ENCODE measurements at places on chromosomes 13 and 19.

GRCh38 chr19:5949792-5950305 lies 28.1 kb downstream of the RANBP3 start:
- DNase-seq: peak; percentile 91

GRCh38 chr13:40271931-40272775 lies 394.3 kb downstream of the FOXO1 start:
- DNase-seq: peak; percentile 24

- no peak for DNase-seq
These were observed 46.4 kb downstream of the SMIM24 start for GRCh38 chr19:3433805-3434540.

GRCh38 chr19:49688531-49689132 lies 762 bp upstream of the ADM5 start:
- no peak for DNase-seq

Measured in DMS79 treated with DMSO at 0.1 percent for 48 hours (cell line).